Lung (tissue), 17 donors: ENCODE measurements at places on chromosomes 12 and 14. TPM values are rescaled to one million over a fixed set of nuclear protein-coding genes. Genes with fewer than 3 reads are reported as not detected.
A peak's percentile ranks its signal among the peaks of the same experiment; 100 is the strongest.

- DNase-seq: peak; percentile 56
Measured at GRCh38 chr12:48084066-48084465, 21.8 kb downstream of the SENP1 start.

- DNase-seq: no peak
Measured at GRCh38 chr12:39127401-39127800, 222.0 kb upstream of the CPNE8 start.

The FBLN5 gene
- total RNA-seq: 79.4 TPM

- DNase-seq: no peak
Measured at GRCh38 chr14:20656274-20656673, 14.8 kb upstream of the OR6S1 start.

The USP44 gene
- total RNA-seq: 18.6 TPM

The BRMS1L gene
- 6.3 TPM for total RNA-seq

The LRIG3 gene
- 111 TPM for total RNA-seq

DNA sequence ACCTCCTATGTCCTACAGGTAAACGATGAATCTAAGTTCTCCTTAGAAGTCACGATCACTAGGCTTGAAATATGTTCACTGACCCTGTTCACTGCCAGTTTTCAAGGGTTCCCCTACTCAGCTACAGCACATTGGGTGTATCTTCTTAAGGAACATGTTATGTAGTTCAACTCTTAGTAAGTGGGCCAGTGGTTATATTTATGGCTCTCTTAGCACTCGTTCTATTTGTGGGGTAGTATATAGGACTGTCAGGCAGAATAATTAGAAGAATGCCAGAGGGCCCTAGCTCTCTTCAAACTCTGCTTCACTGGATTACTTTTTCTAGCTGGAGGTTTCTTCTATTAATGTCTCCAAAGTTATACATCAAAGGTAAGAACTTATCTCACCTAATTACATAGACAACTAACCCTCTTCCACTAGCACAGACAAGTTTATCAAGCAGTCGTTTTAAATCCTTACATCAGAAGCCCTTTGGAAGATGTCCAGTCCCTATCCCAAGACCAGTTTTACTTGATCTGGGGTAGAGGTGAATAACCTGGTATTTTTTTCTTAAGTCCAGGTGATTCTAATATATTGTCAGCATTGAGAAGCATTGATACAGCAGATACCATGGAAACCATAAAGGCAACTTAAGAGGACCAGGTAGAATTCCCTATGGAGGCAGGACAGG, 39.6 kb downstream of the ZFYVE26 start:
- no peak for DNase-seq
